Activated naive CD8-positive, alpha-beta T cell treated with anti-CD3 and anti-CD28 coated beads, Interleukin-2, amount 10 ng/mL, durations not matched to agents 7 days and 5 days (primary cell): ENCODE measurements at places on chromosomes 7 and 10. TPM values are rescaled to one million over a fixed set of nuclear protein-coding genes. Genes with fewer than 3 reads are reported as not detected.

Gene PRF1
- 165 TPM for total RNA-seq

DNA sequence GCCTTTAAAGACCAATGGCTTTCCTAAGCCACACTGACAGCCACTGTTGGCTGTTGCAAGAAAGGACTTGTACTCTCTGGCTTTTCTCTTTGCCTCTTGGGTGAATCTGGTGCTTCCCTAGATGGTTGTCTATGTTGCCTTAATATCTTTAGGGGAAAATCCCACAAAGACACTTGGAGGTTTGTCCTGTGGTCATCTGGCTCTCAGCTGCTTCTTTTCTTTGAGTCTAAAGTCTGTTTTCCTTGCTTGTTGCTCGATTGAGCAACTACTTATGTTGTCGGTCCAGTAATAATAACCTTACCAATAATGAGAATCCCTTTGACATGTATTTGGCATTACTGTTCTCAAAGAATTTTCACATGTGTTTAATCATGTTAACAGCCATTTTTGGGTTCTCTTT, 537.6 kb downstream of the LRMDA start:
- H3K4me1 ChIP-seq, result no peaks in the 10 kb centered on the region
- no peak overlapping the region for H3K4me3 ChIP-seq
- H3K27ac ChIP-seq, result no peak overlapping the region
- peaks cover 2% of the 10 kb centered on the region for H3K27me3 ChIP-seq
- H3K36me3 ChIP-seq, result no peaks in the 10 kb centered on the region
- no peak for DNase-seq

DNA sequence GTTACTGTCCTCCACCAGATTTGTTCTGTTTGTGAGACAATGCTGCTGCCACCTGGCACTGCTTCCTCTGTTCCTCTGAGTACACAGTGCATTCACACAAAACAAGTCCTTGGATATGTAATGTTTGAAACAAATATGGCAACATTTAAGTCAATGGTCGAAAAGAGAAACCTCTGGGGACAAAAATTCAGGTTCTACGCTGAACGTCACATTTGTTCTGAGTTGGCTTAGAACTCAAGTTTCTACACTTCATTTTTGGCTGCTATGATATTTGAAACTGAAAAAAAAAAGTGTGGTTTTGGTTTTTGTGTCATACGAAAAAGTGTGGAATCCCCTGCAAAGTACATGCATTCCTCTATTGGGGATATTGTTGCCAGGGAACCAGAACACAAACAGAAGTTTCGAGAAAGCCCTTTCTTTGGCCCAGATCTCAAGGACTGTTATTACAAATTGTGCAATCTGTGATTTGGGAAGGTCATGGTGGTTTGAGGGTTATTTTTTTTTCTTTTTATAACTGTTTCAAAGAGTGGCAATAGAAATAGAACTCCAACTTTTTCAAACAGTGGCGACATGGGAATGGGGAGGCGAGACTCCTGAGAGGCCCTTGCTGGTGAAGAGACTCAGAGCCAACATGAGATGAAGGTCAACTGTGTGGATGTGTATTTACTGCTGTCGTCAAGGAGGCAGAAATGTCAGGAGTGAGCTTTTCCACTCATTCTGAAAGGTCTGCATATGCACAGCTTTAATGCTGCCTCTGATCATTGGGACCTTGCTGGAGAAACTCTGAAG, 127.5 kb downstream of the CUBN start:
- peaks cover 39% of the 10 kb centered on the region for H3K4me1 ChIP-seq
- H3K4me3 ChIP-seq, result peak overlapping the region; percentile 21
- DNase-seq, result no peak
- peaks cover 11% of the 10 kb centered on the region for H3K36me3 ChIP-seq
- H3K27ac ChIP-seq, result peak overlapping the region; percentile 77

DNA sequence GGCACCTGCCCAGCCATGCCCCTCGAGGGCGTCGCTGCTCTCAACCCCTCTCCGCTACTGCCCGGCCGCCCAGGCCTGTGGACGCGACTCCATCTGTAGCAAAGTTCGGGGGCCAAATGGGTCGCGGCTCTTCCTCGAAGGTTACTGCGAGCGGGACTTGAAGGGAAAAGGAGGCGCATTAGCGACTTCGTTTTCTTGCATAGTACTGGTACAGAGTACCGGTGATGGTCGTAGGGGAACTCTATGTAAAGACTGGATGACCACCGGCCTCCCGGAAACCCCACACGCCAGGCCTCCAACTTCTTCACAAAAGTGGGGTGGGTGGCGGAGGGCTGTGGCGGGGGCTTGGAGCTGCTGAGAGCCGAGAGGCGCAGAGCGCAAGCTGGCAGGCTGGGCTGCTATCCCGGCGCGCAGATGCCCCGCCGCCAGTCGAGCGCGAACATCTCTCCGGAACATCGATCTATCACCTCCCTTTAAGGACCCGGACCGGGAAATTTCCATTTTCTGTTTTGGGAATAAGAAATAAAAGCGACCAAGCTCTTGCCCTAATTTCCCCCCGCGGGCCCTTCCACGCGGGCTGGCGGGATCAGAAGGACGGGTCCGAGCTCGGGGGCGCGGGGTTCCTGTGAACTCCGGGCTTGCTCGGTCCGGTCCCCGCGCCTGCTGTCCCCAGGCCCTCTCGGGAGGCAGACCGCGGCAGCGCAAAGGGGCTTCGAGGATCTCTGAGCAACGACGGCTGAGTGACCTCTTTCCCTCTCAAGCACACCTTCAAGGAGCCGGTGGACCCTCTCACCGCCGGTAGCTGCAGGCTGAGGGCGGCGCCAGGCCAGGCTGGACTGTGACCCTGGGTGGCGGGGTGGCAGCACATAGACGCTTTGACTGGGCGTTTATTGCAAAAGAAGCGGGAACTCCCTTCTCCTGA, 12.2 kb upstream of the FEZF1 start:
- no peak overlapping the region for H3K27ac ChIP-seq
- peaks cover 63% of the 10 kb centered on the region for H3K27me3 ChIP-seq
- H3K36me3 ChIP-seq, result no peaks in the 10 kb centered on the region
- peak; percentile 23 for DNase-seq

DNA sequence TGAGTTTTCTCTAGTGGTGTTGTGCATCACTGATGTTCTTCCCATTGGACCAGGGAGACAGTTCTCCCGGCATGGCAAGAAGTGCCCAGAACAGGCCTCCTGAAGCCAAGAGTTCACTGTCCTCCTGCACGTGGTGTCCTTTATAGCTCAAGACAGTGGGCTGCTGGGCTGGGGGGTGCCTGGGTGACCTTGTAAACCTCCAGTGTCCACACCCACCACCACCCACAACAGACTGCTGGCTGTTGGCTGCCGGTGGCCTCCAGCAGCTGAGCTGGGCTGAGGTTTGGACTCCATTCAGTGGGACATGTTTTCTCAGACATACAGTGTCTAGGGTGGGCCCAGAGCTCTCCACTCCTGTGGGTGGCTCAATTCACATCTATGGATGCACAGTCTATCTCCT, 42.2 kb downstream of the HK1 start:
- H3K4me1 ChIP-seq, result peaks cover 47% of the 10 kb centered on the region
- peaks cover 3% of the 10 kb centered on the region for H3K36me3 ChIP-seq
- no peaks in the 10 kb centered on the region for H3K27me3 ChIP-seq
- DNase-seq, result no peak
- H3K27ac ChIP-seq, result peak overlapping the region; percentile 98
- peak overlapping the region; percentile 91 for H3K4me3 ChIP-seq

DNA sequence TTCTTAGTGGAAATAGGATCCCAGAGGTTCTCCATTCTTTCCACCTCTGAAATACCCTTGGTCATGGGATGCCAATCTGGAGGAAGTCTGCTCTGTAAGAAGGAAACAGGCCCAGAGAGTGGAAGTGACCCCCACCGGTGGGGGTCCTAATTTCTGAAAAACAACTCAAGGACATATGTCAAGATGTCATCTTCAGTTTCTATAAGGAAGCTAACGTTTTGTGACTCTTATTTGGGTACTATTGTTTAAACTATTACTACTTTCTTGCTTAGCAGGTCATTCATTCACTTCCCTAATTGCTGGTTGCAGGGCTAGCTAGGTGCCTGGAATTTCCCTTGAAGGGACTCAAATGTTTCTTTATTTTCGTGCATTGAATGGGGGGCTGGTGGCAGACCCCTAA, 1.9 kb upstream of the ZNF775 start:
- H3K4me1 ChIP-seq, result peaks cover 36% of the 10 kb centered on the region
- H3K36me3 ChIP-seq, result peaks cover 9% of the 10 kb centered on the region
- H3K27ac ChIP-seq, result no peak overlapping the region

Gene RBP4
- total RNA-seq, result not detected

GRCh38 chr7:39971924-39972323, 21.9 kb downstream of the CDK13 start:
- DNase-seq, result no peak
- H3K36me3 ChIP-seq, result peaks cover 24% of the 10 kb centered on the region
- peaks cover 14% of the 10 kb centered on the region for H3K4me1 ChIP-seq
- H3K27me3 ChIP-seq, result no peaks in the 10 kb centered on the region
- no peak overlapping the region for H3K4me3 ChIP-seq

Gene LMOD2
- total RNA-seq, result not detected

- H3K27ac ChIP-seq, result no peak overlapping the region
- peaks cover 47% of the 10 kb centered on the region for H3K36me3 ChIP-seq
- no peaks in the 10 kb centered on the region for H3K27me3 ChIP-seq
Measured at GRCh38 chr10:94602729-94603515, 57.3 kb downstream of the HELLS start.

Gene MEOX2
- not detected for total RNA-seq

DNA sequence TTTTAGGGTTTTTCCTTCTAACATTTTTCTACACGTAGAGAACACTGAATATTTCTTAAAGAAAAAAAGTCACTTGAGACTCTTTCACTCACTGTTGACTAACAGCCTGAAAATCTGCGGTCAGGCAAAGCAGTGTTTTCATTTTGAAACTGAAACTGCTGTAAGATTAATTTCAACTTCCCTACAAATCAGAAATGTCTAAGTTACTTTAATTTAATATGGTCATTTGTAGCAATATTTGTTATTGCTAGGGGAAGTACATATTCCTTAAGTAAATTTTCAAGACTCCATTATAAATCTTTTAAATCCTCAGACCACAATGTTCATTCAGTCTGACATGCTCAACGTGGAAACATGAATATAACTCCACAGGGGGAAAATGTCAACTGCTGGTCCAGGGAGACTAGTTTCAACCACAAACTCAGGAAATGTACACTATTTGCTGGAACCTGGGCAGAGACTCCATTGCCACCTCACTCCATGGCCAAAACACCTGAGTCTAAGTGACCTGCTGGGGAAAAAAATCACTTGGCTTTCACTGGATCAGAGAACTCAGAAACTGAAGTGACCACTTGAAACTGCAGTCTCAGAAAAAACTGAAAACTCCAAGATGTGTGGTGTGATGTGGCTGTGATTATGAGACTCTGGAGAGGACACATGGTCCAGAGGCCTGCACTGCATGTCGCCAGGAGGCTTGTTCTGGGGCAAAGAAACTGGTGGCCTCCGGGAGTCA, 161.2 kb downstream of the TAX1BP1 start:
- H3K36me3 ChIP-seq, result no peaks in the 10 kb centered on the region
- peak overlapping the region; percentile 75 for H3K27ac ChIP-seq
- H3K4me3 ChIP-seq, result peak overlapping the region; percentile 53
- peaks cover 33% of the 10 kb centered on the region for H3K4me1 ChIP-seq
- DNase-seq, result no peak
- H3K27me3 ChIP-seq, result peaks cover 3% of the 10 kb centered on the region

GRCh38 chr7:131115340-131115739, 212.3 kb upstream of the MKLN1 start:
- H3K4me1 ChIP-seq, result peaks cover 12% of the 10 kb centered on the region
- peaks cover 9% of the 10 kb centered on the region for H3K27me3 ChIP-seq
- DNase-seq, result no peak
- peaks cover 2% of the 10 kb centered on the region for H3K36me3 ChIP-seq
- H3K4me3 ChIP-seq, result no peak overlapping the region

Gene DUSP5
- 23.1 TPM for total RNA-seq

GRCh38 chr7:34471844-34472243, 186.2 kb upstream of the NPSR1 start:
- no peak for DNase-seq
- no peaks in the 10 kb centered on the region for H3K27me3 ChIP-seq
- H3K36me3 ChIP-seq, result no peaks in the 10 kb centered on the region
- no peaks in the 10 kb centered on the region for H3K4me1 ChIP-seq
- no peak overlapping the region for H3K4me3 ChIP-seq

Gene LIPK
- total RNA-seq, result not detected

GRCh38 chr7:98116656-98117461, 10.2 kb downstream of the LMTK2 start:
- H3K36me3 ChIP-seq, result peaks cover 7% of the 10 kb centered on the region
- peaks cover 2% of the 10 kb centered on the region for H3K27me3 ChIP-seq
- peaks cover 10% of the 10 kb centered on the region for H3K4me1 ChIP-seq
- no peak overlapping the region for H3K27ac ChIP-seq
- no peak overlapping the region for H3K4me3 ChIP-seq
- DNase-seq, result no peak

GRCh38 chr10:77872151-77872946, 54.2 kb downstream of the DLG5 start:
- peaks cover 1% of the 10 kb centered on the region for H3K36me3 ChIP-seq
- peaks cover 2% of the 10 kb centered on the region for H3K27me3 ChIP-seq
- no peak for DNase-seq
- no peak overlapping the region for H3K27ac ChIP-seq
- H3K4me1 ChIP-seq, result peaks cover 15% of the 10 kb centered on the region

- peaks cover 14% of the 10 kb centered on the region for H3K36me3 ChIP-seq
- H3K27ac ChIP-seq, result no peak overlapping the region
- H3K4me1 ChIP-seq, result peaks cover 15% of the 10 kb centered on the region
- no peak overlapping the region for H3K4me3 ChIP-seq
Measured at GRCh38 chr7:32881074-32881982, 10.2 kb downstream of the KBTBD2 start.

GRCh38 chr10:14904316-14904732, 25.7 kb downstream of the SUV39H2 start:
- H3K36me3 ChIP-seq, result peaks cover 35% of the 10 kb centered on the region
- peaks cover 5% of the 10 kb centered on the region for H3K4me1 ChIP-seq
- no peak overlapping the region for H3K4me3 ChIP-seq
- no peaks in the 10 kb centered on the region for H3K27me3 ChIP-seq
- DNase-seq, result no peak

Gene HABP2
- not detected for total RNA-seq

Gene PRXL2A
- 14.0 TPM for total RNA-seq

DNA sequence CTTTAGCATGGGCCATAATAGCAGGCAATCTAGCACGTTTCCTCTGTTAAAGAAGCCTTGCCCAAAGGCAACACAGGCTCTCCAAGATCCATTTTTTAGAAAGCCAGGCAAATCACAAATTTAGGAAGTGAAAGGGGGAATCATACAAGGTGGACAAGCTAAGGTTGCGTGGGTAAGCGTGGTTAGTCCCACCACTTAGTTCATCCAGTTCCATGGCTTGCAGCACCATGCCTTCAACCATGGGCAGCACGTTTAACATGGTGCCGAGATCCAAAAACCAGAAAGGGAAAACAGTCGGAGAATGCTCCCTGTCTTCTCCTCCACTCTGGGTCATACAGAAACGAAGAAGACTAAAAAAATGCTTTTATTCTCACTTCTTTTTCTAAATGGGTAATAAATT, 234.4 kb upstream of the IMMP2L start:
- no peak for DNase-seq
- H3K27ac ChIP-seq, result no peak overlapping the region
- no peaks in the 10 kb centered on the region for H3K27me3 ChIP-seq
